ENCODE measurements at places on chromosomes 4 and X.

- DNase-seq = no peak
Observed at GRCh38 chr4:162364651-162365050, 200.9 kb upstream of the FSTL5 start.

- no peak for DNase-seq
Observed at GRCh38 chr4:113700602-113701150, 60.9 kb downstream of the CAMK2D start.

DNA sequence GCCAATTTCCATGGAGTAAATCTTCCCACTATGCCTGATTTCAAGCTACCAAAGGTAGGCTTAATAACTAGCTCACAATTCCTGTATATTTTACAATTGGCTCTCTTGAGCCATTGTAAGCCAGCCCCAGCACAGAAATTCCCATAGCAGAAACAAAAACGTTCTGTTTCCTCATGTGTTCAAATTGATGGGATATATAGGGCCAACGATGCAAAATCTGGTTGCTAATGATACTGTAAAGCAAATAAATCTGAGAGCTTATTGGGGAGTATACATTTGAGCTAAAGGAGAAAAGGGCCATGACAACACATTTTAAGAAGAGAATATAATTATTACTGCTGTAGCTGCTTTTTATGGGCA lies 267.1 kb upstream of the FTHL17 start:
- no peak for DNase-seq

GRCh38 chr4:16448241-16448840 lies 222.1 kb upstream of the TAPT1 start:
- DNase-seq = no peak

DNA sequence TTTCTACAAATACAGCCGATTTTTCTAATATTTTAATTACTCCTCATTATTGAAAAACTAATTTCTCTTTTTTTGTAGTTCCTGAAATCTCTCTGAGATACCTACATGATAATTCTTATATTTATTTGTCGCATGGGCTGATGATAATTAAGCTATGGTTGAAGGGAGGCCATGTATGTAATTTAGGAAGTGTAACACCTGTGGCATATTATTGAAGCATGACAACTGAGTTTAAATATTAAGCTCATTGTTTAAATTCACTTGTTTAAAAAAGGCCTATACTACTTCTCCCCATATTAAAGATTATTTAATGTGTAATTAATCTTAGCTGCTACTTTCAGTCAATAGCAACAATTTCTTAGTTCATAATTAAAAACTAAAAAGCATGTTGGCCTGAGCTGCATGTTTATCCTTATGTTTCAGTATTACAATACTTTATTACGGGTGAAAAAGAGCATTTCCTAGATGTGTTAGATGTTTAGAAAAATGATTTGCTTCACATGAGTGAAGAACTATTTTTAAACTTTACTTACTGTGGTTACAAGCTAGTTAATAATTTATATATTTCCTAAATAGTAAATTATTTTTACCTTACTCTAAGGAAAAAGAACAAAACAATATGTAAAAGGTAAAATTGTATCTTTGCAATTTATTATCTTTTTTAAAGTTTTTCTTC lies 122.4 kb downstream of the RAP1GDS1 start:
- no peak for DNase-seq

DNA sequence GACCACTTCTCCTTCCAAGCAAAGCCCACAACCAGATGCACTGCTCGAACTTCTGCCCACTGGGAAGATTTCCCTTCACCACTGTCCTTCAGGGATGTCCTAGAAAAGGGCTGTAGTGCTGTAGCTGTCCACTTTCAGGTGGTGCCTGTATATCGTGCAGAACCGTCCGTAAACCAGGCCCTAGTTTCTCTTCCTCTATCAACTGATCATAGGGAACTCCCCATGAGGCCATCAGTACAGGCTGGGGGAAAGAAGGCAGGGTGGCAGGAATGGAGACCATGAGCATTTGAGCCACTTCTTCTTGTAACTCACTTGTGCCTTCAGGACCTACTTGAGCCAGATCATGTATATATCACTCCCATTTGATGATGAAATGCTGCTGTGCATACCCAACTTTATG lies 57.3 kb upstream of the FAM9B start:
- DNase-seq = no peak

DNA sequence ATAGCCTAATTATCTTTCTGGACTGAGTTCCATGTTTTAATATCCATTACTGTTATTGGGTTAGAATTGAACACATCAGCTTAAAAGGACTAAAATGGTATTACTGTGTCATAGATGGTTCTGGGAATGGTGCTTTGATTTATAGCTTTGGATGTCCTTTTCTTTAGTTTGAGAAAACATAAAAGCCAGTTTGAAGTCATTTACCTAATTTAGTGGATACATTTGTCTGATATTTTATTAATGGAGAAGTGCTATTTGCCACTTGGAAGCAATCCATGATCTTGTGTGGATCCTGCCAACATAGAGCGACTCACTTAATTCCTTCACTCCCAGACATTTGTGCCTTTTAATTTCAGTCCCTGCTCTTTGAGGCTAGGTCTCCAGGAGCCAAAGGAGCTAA lies 212.4 kb upstream of the PACRGL start:
- DNase-seq = no peak

DNA sequence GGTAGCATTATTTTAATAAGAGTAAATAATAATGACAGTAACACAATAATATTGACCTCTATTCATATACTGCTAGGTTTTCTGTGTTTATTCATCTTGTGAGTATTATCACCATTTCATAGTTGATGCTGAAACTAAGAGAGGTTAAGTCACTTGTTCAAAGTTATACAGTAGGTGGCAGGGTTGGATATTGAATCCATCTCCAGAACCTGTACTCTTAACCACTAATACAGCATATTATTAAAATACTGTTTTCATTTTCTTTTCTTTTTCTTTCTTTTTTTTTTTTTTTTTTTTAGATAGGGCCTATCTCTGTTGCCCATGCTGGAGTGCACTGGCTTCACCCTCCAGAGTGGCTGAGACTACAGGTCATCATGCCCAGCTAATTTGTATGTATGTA lies 7.1 kb upstream of the ELF2 start:
- no peak for DNase-seq

GRCh38 chr4:73803213-73803612 lies 33.3 kb upstream of the CXCL6 start:
- DNase-seq = no peak

- no peak for DNase-seq
Observed at GRCh38 chr4:84751707-84752106, 168.8 kb downstream of the CDS1 start.

DNA sequence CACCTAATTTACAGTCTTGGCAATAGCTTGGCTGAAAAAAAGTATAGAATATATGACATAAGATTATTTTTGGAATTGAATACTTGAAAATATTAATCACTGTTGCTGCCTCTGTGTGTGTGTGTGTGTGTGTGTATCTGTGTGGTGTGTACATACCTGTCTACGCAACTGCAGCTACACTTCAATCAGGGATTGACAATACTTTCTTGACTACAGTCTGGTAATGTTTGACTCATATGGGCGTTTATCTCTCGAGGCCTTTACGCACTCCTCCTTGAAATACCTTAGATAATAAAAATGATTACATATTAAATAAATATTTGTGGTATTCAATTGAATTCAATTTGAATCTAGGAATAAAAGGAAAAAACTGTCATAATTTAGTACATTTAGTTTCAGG lies 565.2 kb downstream of the PCDH18 start:
- DNase-seq = no peak

- no peak for DNase-seq
Observed at GRCh38 chr4:155569960-155570515, 96.6 kb upstream of the GUCY1A1 start.

- peak; percentile 3 for DNase-seq
Observed at GRCh38 chrX:109990582-109991276, 12.2 kb upstream of the TMEM164 start.

DNA sequence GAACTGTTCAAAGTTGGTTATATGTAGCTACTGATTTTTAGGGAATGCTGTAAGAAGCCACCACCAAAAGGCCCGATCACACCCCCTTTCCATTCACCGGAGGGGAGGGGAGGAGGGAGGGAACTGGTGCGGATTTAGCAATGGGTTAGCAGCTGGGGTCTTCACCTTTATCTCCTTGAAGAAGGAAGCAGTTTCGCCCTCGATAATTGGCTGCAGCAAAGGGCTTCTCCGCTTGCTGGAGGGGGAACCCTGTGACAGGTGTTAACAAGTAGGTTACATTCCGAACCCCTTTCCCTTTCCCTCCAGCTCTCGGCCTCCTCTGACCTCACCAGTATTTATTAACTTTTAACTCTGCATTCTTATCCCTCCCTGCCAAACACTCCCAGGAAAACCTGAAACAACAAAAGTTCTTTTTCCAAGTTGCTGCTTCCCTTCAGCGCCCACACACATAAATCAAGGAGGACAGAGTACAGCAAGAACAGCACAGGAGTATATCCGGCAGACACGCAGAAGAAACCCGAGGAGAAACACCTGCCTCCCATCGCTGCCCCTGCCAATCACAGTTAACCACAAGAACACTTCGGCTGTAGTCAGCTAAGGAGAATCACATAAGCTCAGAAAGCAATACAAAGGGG lies 39.8 kb upstream of the NAP1L5 start:
- DNase-seq = peak; percentile 8

DNA sequence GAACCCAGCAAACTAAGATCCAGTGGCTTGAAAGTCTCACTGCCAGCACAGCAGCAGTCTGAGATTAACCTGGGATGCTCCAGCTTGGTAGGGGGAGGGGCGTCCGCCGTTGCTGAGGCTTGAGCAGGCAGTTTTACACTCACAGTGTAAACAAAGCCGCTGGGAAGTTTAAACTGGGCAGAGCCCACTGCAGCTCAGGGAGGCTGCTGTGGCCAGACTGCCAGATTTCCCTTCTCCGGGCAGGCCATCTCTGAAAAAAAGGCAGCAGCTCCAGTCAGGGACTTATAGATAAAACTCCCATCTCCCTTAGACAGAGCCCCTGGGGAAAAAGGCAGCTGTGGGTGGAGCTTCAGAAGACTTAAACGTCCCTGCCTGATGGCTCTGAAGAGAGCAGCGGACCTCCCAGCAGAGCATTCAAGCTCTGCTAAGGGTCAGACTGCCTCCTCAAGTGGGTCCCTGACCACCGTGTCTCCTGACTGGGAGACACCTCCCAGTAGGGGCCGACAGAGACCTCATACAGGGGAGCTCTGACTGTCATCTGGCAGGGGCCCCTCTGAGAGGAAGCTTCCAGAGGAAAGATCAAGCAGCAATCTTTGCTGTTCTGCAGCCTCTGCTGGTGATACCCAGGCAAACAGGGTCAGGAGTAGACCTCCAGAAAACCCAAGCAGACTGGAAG lies 45.1 kb upstream of the CDX4 start:
- no peak for DNase-seq

GRCh38 chrX:26722666-26723428 lies 506.9 kb downstream of the MAGEB5 start:
- no peak for DNase-seq

DNA sequence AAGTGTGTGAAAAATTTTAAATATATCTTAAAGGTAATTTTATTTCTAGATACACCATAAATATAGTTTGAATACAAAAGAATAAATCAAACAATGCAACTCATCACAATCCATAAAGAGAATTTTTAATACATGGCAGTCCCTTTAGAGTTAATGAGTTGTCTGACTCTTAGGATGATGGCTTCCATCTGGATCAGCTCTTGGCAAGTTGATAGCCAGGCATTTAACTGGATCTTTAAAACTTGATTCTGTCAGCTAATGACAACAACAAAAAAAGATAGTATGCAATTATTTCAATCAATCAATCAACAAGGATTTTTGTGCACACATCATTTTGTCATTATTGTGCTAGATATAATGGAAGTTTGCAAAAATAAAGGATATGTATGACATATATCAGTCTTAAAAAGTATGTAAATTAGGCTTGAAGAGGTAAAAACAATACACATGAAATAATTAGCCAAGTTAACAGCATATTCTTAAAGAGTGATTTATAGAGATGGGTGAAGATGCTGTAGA lies 174.9 kb upstream of the PCDH18 start:
- DNase-seq = no peak

DNA sequence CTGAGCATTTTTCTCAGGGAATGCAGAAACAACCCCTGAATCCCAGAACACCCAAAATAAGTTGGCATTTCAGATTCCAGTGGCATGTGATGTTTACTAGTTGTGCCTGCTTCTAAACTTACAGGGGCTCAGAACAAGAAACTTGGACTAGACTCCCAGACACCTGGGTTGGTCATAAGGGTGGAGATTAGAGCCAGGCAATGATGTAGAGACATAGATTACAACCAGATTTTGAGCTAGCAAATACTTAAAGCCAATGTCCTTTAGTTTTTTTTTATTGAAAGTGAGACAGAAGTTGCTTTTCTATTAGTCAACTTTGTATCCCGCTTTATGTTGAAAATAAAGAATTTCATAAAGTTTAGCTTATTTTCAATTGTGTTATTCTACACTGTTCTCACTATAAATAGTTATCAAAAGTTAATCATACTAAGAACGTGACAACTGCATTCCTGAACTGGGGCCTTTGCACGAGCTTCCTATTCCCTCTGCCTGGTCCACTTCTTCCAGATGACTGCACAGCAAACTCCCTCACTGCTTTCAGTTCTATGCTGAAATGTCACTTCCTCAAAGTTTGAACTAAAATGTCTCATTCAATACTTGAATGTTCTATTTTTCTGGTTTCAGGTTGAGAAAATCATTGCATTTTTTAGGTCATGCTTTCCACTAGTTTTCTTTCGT lies 224.7 kb upstream of the PPP1R2C start:
- DNase-seq = no peak

GRCh38 chrX:66677430-66677829 lies 38.6 kb upstream of the EDA2R start:
- DNase-seq = no peak

DNA sequence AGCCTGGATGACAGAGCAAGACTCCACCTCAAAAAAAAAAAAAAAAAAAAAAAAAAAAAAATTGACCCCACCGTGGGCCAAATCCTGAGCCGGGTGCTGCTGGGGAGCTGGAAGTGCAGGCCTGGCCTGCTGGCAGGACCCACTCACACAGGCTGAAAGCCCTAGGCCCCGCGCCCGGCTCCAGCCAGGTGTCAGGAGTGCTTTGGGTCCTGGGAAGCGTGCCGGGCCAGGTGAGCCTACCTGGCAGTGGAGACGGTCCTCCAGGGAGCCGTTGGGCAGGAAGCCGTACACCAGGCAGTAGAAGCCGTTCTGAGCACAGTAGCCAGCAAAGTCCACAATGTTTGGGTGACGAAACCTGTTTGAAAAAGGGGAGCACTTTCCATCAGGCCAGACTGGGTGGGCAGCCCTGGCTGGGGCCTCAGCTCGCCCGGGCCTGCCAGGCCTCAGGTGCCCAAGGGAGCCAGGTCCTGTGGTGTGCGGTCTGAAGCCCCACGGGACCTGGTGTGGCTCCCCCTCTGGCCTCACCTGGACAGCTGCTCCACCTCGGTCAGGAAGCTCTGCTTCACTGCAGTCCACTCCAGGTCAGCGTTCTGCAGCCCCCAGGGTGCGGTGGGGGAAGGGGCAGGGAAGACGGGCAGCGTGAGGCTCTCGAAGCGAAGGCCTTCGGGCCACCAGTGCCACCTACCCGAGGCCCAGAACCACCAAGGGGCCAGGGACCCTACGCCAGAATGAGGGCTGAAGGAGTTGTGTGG lies 1.8 kb downstream of the IRAK1 start:
- DNase-seq = no peak

DNA sequence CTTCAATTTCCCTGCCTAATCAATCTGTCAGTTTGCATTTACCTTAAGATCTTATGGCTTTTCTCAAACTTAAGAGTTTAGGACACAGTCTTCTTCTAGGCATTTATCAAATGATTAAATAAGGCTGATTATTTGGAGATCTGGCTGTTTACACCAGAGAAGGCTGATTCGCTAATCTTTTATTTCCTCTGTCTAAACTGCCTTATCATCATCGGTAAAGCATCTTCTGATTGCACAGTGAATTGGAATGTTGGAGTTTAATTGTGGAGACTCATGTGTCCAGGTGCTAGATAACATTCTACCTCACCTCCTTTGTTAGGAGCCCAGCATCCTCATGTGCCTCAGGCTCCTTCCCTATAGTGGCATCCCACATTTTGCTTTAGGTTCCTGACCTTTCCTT lies 100.3 kb upstream of the DDIT4L start:
- no peak for DNase-seq

All from CD4-positive, alpha-beta T cell treated with Interleukin-2 at 100 ng/mL for 4 hours (primary cell).